ENCODE measurements at places on chromosomes 4 and X.

DNA sequence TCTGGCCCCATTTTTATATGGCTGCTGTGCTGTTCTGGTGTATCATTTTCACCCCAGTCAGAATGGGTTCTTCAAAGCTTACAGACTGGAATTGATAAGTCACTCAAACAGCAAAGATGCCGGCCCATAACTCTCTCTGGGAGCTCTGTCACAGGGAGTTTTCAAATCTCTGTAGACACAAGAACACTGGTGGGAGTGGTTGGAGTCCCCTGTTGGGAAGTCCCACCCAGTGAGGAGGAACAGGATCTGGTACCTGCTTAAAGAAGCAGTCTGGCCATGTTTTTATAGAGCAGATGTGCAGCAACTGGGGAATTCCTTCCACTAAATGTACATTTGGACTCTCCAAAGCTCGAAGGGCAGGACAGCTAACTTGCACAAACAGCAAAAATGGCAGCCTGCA lies 69.3 kb upstream of the UGT2B7 start:
- no peak overlapping the region for H3K4me3 ChIP-seq
- H3K27me3 ChIP-seq: no peaks in the 10 kb centered on the region
- H3K27ac ChIP-seq: no peak overlapping the region
- no peak for DNase-seq

DNA sequence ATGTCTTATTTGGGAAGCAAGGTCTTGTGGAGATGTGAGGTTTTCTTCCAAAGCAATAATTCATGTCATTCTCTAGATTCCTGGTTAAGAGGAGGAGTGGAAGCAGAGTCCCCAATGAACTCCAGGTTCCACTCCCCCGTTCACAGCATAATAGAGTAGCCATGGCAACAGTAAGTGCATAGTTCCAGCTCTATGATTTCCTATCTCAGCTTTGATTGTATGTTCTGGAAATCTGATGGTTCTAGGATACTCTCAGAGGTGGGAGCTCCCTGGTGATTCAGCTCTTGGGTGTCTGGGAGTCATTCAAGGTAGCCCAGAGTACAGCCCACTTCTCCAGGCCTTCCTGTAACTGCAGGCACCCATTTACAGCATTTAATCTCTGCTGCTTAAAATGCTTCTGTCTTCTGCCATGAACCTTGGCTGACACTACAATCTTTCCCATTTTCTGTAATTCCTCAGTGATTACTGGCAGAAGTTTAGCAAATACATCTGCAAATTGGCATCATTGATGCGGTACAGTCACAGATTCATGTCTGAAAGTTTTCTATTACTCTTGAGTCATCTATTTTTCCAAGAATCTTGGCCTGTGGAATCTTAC lies 242.0 kb downstream of the MAPK10 start:
- no peaks in the 10 kb centered on the region for H3K27me3 ChIP-seq
- no peaks in the 10 kb centered on the region for H3K4me1 ChIP-seq
- no peak for DNase-seq
- peaks cover 3% of the 10 kb centered on the region for H3K36me3 ChIP-seq
- no peak overlapping the region for H3K4me3 ChIP-seq

GRCh38 chr4:112778520-112778919 lies 141.6 kb downstream of the LARP7 start:
- H3K4me1 ChIP-seq: no peaks in the 10 kb centered on the region
- H3K36me3 ChIP-seq: no peaks in the 10 kb centered on the region
- no peak for DNase-seq
- no peaks in the 10 kb centered on the region for H3K27me3 ChIP-seq
- no peak overlapping the region for H3K27ac ChIP-seq

DNA sequence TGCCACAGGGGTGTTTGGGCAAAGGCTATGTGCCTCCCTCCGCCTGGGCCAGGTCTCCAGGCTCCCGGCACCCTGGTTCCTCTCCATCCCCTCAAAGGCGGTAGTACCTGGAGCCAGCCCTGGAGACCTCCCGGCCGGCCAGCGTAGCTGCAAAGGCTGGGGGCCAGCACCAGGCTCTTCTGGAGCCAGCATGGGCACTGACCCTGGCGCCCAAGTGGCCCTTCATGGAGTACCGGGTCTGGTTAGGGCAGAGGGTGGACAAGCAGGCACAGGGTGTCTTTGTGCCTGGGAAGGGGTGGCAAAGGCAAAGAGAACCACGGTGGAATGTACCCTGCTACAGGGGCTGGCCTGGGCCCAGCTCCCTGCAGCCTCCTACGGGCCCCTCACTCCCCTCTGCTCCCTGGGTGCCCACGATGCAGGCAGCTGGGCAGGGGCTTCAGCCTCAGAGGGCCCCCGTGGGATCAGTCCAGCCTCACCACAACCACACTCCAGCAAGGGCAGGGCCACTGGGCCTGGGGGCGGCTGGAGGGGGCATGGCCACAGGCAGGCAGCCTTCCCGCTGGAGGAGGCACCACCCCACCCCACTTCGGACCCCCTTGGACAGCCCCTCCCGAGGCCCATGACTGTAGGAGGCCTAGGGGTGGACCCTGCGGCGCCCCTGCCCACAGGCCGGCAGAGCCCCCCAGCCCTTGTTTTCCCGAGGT lies 112.9 kb upstream of the NKX1-1 start:
- no peak overlapping the region for H3K27ac ChIP-seq
- peaks cover 56% of the 10 kb centered on the region for H3K27me3 ChIP-seq
- peaks cover 31% of the 10 kb centered on the region for H3K4me1 ChIP-seq
- no peaks in the 10 kb centered on the region for H3K36me3 ChIP-seq
- no peak overlapping the region for H3K4me3 ChIP-seq

- H3K4me1 ChIP-seq: peaks cover 11% of the 10 kb centered on the region
- peaks cover 4% of the 10 kb centered on the region for H3K27me3 ChIP-seq
- H3K4me3 ChIP-seq: peak within 1 kb of the TSS; percentile 91
- peaks cover under 1% of the 10 kb centered on the region for H3K36me3 ChIP-seq
- peak within 1 kb of the TSS; percentile 73 for H3K27ac ChIP-seq
These were observed at the start of gene PRRG1 for GRCh38 chrX:37349221-37350033. Gene PRRG1 (plus strand): TSS chrX:37349364. CDS start chrX:37406250, 56,886 bp downstream.

GRCh38 chr4:82797405-82798111 lies 1.0 kb downstream of the SCD5 start:
- H3K4me3 ChIP-seq: peak overlapping the region; percentile 93
- DNase-seq: peak; percentile 54
- H3K4me1 ChIP-seq: peaks cover 24% of the 10 kb centered on the region
- H3K27ac ChIP-seq: no peak overlapping the region
- peaks cover 42% of the 10 kb centered on the region for H3K27me3 ChIP-seq

- peaks cover 54% of the 10 kb centered on the region for H3K4me1 ChIP-seq
- no peaks in the 10 kb centered on the region for H3K36me3 ChIP-seq
- peak overlapping the region; percentile 91 for H3K4me3 ChIP-seq
These were observed 849 bp downstream of the MID1 start for GRCh38 chrX:10619425-10620046.

GRCh38 chr4:97645071-97645821 lies 498.0 kb downstream of the STPG2 start:
- H3K27ac ChIP-seq: no peak overlapping the region
- H3K27me3 ChIP-seq: no peaks in the 10 kb centered on the region
- no peaks in the 10 kb centered on the region for H3K36me3 ChIP-seq
- H3K4me3 ChIP-seq: no peak overlapping the region

- peaks cover 56% of the 10 kb centered on the region for H3K4me1 ChIP-seq
- H3K27ac ChIP-seq: no peak overlapping the region
- H3K27me3 ChIP-seq: no peaks in the 10 kb centered on the region
- DNase-seq: no peak
- no peaks in the 10 kb centered on the region for H3K36me3 ChIP-seq
- H3K4me3 ChIP-seq: no peak overlapping the region
These were observed 8.5 kb downstream of the UNC5C start for GRCh38 chr4:95540227-95540626.

DNA sequence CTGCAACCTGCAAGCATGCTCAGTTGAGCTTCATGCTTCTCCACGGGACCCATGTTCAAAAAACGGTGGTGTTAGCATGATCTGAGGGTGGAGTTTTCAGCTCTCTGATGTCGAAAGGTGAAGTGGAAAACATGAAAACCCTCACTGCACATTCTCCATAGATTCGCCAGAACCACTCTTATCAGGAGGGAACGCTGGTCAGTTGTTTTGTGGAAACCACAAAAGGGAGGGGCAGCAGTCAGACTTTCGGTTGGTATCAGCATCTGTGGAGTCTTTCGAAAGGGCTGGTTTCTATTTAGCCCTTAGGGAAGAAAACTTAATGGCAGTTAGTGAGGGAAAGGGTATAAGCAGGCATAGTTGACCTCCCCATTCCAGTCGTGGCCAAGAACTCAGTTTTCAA lies 12.6 kb downstream of the PPA2 start:
- H3K4me3 ChIP-seq: no peak overlapping the region
- no peak overlapping the region for H3K27ac ChIP-seq
- no peaks in the 10 kb centered on the region for H3K4me1 ChIP-seq
- DNase-seq: no peak
- no peaks in the 10 kb centered on the region for H3K27me3 ChIP-seq

- H3K4me1 ChIP-seq: peaks cover 5% of the 10 kb centered on the region
- no peak overlapping the region for H3K27ac ChIP-seq
- peaks cover 3% of the 10 kb centered on the region for H3K27me3 ChIP-seq
- DNase-seq: no peak
- H3K4me3 ChIP-seq: no peak overlapping the region
These were observed 278.5 kb upstream of the EMCN start for GRCh38 chr4:100796332-100796731.

DNA sequence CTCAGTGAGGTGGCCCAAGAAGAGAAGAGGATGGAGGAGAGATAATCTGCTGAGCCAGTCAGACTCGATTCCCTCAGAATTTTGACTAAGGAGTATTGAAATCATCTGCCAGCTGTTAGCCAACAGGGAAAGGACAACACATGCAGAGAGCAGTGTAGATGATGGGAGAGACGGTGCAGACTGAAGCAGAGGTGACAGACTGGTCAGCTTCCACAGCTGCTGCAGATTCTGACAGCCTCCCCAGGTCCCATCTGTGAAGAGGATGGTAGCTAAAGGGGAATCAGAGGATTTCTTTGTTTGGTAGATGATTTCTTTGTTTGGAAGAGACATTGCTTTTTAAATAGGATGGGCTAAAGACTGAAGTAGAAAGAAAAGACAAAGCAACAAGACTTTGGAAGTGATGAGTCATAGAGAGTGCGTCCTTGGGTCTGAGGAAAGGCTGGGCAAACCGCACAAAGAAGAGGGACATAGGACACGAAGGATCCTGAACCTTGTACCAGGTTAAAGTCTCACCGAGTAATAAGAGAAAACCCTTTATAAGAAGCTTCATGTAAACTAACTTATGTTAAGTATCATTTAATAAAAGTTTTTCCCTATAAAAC lies 27.6 kb downstream of the INTU start:
- H3K36me3 ChIP-seq: peaks cover 54% of the 10 kb centered on the region
- H3K4me1 ChIP-seq: peaks cover 5% of the 10 kb centered on the region
- H3K4me3 ChIP-seq: no peak overlapping the region
- H3K27me3 ChIP-seq: no peaks in the 10 kb centered on the region
- DNase-seq: no peak
- no peak overlapping the region for H3K27ac ChIP-seq
